NCI-H526 treated with DMSO at 0.1 percent for 48 hours (cell line): ENCODE measurements at places on chromosomes 13 and 19.

GRCh38 chr13:79341202-79341601 is 64.9 kb downstream of the RBM26 start:
- DNase-seq = no peak

GRCh38 chr13:20418953-20419352 is 106.7 kb downstream of the CRYL1 start:
- no peak for DNase-seq

DNA sequence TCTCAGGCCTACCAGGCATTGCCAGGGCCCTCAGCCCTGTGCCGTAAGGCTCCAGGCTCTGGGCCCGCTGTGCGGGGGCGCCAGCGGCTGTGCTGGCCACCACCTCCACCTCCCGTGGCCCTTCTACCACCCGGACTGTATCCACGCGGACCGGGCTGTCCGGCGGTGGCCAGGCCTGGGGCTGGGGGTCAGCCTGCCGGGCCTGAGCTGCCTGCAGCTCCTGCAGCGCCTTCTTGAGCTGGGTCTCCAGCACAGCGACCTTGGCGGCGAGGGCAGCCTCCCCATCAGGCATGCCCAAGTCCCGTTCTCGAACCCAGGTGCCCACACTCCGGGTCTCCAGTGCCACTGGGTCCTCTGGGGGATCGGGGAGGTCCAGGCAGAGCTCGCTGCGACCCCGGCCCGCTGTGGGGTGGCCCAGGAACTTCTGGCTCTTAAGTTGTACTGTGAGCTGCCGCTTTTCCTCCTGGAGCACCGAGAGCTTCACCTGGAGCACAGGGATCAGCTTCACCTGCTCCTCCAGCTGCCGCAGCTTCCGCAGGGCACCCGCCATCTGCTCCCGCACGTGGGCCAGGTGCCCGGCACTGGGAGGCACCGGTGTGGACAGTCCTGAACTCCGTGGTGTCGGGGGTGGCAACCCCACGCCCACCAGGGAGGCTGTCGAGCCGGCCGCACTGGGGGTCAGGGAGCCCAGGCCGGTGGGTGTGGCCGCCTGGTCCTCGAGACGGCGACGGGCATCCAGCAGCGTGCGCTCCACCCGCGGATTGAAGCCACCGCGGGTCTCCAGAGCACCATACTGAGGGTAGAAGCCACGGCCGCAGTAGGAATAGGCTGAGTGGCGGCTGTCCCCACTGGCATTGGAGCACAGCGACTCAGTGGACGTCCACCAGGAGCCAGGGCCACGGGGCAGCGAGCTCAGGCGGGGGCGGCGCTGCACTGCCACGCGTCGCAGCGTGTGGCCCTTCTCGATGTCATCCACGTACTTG is 4.1 kb downstream of the KANK2 start:
- no peak for DNase-seq

- DNase-seq = peak; percentile 28
Measured at GRCh38 chr19:50679177-50680125, 30.2 kb downstream of the C19orf81 start.

DNA sequence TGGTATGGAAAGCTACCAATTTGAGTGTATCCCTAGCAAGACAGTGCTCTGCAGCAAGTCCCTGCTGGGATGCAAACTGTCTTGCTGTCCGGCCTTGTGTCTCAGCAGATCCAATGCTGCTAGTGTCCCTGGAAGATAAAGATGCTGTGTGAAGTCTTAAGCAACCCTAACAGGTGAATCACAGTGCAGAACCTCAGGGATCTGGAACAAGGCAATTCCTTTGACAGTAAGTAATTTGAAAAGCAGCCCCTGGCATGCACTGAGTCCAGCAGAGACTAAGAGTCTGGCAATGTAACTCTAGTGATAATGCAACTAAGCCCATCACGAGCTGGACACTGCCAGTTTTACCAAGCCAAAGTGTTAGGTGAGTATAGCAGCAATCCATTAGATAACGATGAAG is 1.7 kb upstream of the UCHL3 start:
- DNase-seq = no peak

- DNase-seq = peak; percentile 50
Measured at GRCh38 chr13:48595431-48596429, 58.0 kb upstream of the CYSLTR2 start.

GRCh38 chr13:112911285-112911701 is 57.7 kb upstream of the MCF2L start:
- no peak for DNase-seq

- DNase-seq = no peak
Measured at GRCh38 chr13:99335603-99336002, 28.4 kb upstream of the GPR183 start.

- DNase-seq = peak; percentile 95
Measured at GRCh38 chr19:9309974-9310446, 372 bp upstream of the ZNF699 start.

- DNase-seq = peak; percentile 72
Measured at GRCh38 chr13:30744056-30744680, 8.8 kb downstream of the ALOX5AP start.

DNA sequence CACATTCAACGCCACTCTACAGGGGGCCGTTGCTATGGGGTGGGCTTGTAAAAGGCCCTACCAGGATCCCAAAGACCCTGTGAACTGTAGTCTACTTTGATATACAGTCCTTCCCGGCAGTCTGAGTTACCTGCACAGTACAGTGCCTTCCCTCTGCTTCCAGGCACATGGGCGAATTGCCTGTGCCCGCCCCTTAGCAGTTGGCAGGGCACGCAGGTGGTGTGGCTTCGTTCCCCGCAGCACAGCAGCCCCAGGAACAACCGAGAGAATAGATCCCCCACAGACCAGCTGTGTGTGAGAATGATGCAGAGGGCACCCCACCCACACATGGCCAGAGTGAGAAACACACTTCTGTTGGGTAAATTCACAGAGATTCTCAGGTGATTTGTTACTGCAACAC is 60.6 kb downstream of the MRPL57 start:
- DNase-seq = no peak

- DNase-seq = no peak
Measured at GRCh38 chr13:45691667-45692066, 10.5 kb upstream of the CBY2 start.

DNA sequence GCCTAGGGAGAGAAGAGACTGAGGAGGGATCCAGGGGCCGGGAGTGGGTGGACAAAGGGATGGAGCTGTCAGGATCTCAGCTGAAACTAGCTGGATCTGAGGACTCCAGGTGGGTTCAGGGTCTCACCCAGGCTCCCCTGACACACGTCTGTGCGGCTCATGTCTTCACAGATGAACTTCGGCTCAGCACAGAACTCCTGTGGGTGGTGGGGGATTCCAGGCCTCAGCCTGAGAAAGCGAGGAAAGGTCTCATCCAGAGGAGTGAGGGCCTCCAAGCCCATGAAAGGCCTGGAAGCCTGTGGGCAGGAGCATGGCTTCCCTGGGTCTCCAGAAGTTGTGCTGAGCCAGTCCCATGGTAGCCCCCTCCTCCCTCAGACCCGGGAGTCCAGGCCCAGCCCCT is 1.4 kb downstream of the CAPN12 start:
- DNase-seq = no peak

GRCh38 chr13:51416107-51416506 is 36.7 kb downstream of the INTS6 start:
- DNase-seq = no peak

DNA sequence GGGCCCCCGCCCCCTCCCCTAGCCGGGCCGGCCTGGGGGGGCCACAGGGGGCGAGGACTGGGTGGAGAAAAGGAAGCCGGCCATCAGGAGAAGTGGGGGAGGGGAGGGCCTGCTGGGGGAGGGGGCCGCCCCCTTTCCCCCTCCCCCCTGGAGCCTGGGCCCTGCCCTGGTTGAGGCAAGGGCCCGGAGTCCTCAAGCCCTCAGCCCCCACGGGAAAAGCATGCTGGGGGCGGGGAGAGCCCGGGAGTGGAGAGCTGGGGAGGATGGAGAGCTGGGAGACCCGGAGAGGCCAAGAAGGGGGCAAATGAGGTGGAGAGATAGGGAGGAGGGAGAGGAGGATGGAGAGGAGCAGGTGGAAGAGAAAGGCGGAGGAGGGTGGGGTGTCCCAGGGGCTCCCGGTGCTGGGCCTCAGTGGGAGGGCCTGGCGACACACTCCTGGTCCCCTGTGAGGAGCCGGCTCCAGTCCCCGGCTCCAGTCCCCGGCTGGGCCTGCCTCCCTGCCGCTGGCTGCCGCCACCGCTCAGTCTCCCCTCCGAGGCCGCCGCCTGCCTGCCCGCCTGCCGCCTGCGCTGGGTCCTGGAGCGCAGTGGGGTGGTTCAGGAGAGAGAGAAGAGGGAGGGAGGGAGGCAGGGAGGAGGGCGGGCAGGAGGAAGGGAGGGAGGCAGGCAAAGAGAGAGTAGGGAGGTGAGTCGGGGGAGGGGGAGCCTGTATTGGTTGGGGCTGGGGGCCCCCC is at the start of gene GRIK5:
GRIK5 (minus strand) TSS at position 588 of the 733 bp plus-strand sequence. CDS start 4,436 bp downstream, outside the sequence.
- DNase-seq = no peak

- no peak for DNase-seq
Measured at GRCh38 chr13:31756346-31756745, 17.0 kb downstream of the RXFP2 start.

GRCh38 chr19:10368101-10368803 is 12.1 kb downstream of the TYK2 start:
- DNase-seq = no peak

DNA sequence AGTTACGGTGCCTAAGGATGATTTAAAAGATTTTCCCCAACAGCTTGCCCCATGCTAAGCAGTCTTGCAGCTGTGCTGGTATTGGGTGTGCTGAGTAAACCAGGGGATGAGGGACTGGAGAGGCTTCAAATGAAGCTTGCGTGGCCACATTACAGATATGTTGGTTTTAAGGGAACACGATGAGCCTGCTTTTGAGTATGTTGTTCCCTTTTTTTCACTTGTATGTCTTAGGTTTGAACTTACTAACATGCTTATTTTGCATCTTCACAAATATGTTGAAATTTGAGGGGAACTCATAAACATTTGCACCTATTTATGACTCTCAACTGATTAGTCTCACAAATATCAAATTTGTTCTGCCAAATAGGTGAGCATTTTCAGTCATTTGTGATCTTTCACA is 2.0 kb upstream of the IL17D start:
- DNase-seq = no peak

DNA sequence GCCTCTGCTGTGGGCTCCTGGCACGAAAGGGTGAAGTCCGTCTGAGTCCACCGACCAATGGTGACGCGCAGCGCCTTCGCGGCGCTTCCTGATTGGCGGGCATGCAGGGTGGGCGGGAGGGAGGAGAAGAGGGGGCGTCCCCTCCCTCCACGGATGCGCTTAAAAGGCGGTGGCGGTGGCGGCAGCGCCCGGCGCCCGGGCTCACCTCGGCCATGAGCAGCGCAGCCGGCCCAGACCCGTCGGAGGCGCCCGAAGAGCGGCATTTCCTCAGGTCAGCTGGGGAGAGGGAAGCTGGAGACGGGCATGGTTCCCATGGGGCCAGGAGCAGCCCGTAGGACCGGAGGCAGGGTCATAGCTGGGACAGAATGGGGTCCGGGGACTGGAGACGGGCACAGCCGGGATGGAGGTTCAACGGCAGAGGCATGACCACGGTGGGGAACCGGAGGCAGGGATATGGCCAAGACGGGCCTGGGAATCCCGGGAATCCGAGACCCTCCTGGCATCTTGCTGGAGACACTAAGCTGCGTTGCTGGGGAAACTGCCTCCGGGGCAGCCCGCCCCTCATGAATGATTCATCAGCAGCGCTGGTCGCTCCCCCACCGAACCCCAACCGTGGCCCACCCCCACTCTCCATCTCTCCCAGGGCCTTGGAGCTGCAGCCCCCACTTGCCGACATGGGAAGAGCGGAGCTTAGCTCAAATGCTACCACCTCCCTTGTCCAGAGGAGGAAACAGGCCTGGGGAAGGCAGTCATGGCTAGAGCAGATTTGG is at the start of gene YJEFN3:
YJEFN3 (plus strand) TSS at position 191 of the 770 bp plus-strand sequence; CDS start at position 213, 22 bp downstream.
- no peak for DNase-seq

- no peak for DNase-seq
Measured at GRCh38 chr19:40533508-40533907, 43.2 kb upstream of the SHKBP1 start.

DNA sequence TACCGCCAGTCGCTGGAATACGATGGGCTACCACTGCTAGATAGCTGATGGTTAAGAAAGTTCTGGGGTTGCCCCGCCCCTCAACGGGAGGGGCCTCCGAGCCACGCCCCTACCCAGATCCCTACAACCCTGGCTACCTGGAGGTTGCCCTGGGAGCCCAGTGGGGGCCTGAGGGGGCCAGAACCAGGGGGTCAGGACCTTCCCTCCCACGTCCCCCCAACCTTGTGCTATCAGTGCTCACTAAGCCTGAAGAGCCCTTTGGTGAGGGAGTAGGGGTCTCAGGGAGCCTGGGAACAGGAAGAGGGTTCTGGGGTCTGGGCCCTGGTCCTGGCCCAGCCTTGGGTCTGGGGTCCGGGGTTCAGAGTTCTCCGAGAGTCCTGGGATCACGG is 8.9 kb downstream of the OCEL1 start:
- no peak for DNase-seq

DNA sequence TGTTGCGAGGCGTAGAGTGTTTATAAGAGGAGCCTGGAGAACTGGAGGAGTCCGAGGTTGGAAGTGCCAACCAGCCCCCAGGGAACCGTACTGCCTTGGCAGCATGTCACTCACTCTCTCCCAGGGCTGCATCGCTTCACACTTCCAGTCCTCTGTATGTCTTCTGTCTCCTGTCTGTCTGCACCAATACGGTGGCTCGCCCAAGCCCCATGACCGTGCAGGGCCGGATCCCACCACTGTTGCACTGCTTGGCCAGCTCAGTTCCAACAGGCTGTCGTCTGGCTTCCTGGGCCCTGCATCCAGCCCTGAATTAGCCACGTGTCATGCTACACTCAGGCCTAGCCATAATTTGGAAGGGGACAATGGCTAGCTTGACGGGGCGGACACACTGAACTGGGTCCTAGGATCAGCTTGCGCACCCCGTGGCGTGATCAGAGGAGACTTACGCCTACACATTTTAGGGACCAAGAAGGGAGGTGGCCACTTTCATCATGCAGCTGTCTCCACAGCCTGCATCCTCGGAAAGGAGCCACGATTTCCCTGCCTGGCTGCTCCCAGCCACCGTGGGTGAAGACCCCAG is 147.1 kb downstream of the URI1 start:
- no peak for DNase-seq

GRCh38 chr13:78750735-78751134 is 91.8 kb upstream of the OBI1 start:
- no peak for DNase-seq

DNA sequence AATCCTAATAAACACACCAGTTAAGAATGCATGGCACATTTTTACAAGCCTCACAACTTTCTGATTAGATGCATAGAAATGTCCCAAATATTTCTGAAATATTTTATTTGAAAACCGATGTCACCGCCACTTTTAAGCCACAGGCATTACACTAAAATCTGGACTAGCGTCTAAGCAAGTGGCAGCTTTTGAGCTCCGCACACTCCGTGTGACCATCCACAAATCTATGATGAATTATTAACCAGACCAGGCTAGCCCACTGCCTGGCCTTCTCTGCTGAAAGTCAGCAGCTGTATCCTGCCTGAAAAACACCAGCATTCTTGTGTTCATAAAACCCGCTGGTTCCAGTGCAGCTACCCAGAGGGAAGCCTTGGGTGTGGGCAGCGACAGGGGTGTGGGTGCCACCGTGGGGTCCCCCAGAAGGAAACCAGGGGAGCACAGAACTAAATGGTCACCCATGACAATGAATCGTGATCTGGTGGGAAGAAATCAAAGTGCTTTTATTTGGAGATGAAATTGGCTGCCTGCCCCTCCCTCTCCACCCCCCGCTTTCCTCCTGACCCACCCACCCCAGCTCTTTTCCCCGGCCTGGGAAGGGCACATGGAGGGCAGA is 13.8 kb downstream of the RASA3 start:
- DNase-seq = no peak
